ENCODE measurements at places on chromosomes 1 and 21.

DNA sequence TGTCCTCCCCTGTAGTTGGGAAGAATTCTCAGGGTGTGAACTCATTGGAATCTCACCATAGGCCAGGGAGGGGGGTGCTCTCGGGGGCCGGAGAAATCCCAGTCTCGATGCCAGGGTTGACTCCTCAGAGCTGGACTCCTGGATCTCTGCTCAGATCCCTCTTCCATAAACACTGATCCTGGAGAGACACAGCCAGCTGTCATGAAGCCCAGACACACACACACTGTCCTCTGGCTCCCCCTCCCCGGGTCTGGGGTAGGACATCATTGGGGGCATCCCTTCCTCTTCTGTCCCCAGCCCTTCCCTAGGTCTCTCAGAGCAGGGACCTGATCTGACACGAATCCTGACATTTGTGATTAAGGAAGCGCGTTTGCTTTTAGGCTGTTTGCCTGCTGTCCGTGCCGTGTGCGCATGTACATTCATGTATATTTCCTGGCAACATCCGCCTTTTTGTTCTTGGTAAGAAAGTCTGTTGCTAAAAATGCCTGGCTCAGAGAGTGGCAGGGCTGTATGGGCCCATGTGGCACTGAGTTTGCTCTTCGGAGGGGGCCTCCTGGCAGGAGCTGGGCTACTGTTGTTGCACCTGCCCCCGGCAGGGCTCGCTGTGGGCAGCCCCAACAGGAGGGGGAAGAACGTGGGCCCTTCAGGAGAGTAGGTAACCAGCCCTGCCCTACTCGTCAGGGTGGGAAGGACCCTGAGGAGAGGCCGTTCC lies 45.4 kb upstream of the SELENON start:
- no peak for DNase-seq

DNA sequence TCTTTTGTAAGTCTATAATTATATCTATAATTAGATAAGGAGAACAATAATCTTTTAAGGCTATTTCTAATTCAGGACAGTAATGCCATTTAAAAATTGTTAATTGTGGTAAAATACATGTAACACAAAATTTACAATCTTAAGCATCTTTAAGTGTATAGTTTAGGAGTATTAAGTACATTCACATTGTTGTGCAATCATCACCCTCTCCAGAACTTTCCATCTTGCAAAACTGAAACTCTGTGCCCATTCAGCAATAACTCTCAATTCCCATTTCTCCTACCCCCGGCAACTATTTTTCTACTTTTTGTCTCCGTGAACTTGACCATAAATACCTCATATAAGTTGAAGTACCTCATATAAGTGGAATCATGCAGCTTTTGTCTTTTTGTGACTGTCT lies 93.9 kb upstream of the KCNA3 start:
- DNase-seq: no peak

DNA sequence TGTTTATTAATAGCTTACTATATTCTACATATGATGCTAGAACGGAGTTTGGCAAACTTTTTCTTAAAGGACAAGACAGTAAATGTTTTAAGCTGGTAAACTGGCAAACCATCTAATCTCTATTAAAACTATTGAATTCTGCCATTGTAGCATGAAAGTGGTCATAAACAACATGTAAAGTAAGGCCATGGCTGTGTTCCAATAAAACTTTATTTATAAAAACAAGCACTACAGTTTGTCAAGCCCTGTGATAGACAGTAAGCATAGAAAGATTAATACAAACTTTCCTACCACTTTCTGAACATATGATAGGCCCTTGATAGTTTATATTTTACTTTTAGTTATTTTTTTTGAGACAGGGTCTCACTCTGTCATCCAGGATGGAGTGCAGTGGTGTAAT lies 22.4 kb downstream of the PEA15 start:
- DNase-seq: no peak

GRCh38 chr1:226132728-226133503 lies 53.6 kb downstream of the ACBD3 start:
- no peak for DNase-seq

Measured in anterior cingulate cortex (tissue), 58 donors.